ENCODE measurements at places on chromosomes 2 and 18.
A peak's percentile ranks its signal among the peaks of the same experiment; 100 is the strongest.

- no peak for DNase-seq
Measured at GRCh38 chr2:101012054-101012705, 10.1 kb downstream of the RPL31 start.

DNA sequence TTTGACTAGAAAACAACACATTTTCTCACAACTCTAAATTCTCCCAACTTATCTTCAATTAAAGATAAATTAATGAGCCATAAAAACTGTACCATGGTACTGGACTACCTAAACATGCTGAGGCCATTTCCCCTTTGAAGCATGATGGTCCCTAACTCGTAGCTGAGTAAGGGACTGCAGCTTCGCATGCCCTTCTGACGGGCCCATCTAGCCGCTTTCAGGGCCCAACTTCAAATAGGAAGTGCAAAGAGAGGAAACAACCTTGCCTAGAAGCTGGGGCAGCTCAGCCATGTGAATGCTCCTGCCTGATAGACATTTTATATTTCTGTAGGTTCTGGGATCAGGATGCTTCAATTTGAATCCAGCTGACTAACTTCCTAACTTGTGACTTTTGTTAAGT, 72.4 kb downstream of the ZEB2 start:
- DNase-seq: no peak

DNA sequence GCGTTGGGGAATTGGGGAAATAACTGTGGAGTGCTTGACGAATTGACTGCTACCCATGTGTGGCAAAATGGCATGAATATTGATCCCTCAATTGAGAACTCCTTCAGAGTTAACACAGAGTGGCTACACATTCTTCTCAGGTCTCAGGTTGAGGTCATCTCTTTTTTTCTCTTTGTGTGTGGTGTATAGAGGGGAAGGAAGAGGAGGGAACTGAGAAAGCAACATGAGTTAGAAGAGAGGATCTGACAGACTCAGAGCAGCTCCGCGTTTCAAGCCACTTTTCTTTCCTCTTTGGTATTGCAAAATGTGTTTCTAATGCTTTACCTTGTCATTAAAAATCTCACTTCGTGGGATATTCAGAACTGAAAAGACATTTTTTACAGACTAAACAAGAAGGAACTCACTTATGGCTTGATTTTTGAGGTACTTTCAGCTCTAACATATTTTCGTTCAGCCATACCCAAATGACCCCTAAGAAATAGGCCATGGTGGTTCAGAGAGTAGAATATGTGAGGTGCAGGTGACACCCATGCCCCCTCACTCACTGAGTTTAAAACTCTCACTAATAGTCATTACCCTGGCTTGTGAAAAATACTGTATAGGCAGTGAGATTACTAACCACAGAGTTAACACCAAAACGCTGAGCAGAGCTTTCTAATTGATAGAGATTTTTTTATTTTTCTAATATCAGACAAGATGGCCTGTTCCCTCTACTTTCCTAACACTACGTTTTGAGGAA, 22.5 kb downstream of the STAT4 start:
- DNase-seq: no peak

GRCh38 chr2:40401896-40402295, 50.0 kb downstream of the SLC8A1 start:
- DNase-seq: peak; percentile 90
